ENCODE measurements at places on chromosomes 5 and 9.

- peak; percentile 47 for DNase-seq
Observed at GRCh38 chr5:172453986-172454357, 353 bp downstream of the SH3PXD2B start.

DNA sequence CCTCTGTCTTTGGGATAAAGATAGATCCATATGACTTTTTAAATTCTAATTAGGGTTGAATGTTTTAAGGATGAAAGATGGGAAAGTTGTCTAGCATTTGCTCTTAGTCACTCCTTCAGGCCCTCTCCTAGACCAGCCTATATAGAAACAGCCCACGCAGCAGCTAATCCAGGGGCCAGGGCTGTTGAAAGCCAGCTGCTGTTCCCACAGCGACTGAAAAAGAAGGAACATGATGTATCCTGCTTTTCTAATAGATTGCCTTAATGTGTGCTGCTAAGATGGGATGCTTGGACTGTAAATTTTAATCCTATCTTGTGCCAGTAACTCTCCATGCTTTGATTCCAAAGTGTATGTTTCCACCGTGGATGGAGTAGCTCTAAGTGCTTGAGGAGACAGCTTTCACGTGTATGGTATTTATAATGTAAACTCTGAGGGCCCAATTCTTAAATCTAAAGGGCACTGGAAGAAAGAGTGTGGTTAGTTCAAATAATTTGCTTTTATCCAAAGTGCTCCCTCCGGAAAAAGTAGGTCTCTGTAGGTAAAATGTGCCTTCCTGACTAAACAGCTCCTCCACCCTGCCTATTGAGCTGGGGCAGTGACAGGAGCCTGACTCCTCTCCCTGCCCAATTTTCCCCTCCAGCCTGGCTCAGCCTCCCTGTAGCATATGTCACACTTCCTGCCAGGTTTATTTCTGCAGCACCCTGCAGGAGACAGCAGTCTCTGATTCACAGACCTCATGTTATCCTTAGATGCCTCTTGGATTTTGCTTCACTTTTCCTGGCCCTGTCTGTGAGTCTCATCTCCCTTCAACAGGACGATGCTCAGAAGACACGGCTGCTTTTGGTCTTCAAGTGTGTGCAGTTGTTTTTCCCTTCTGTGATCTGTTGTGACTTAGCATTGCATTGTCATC, 33.2 kb downstream of the SLC36A1 start:
- peak; percentile 56 for DNase-seq

GRCh38 chr5:51326844-51327243, 56.4 kb upstream of the ISL1 start:
- no peak for DNase-seq

- peak; percentile 41 for DNase-seq
Observed at GRCh38 chr5:64147849-64148441, 17.7 kb upstream of the RNF180 start.

DNA sequence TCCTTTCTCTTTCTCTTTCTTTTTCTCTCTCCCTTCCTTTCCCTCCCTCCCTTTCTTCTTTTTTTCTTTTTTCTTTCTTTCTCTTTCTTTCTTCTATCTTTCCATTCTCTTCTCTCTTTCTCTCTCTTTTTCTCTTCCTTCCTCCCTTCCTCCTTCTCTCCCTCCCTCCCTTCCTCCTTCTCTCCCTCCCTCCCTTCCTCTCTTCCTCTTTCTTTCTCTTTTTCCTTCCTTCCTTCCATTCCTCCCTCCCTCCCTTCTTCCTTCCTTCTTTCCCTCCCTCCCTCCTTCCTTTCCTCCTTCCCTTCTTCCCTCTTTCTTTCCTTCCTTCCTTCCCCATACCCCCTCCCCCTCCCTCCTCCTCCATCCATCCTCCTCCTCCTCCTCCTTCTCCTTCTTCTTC, 243.3 kb upstream of the CTNND2 start:
- DNase-seq: no peak

GRCh38 chr9:4496497-4496896, 6.2 kb downstream of the SLC1A1 start:
- DNase-seq: no peak

Data from EL (cell line).